RKO (cell line): ENCODE measurements at places on chromosomes 12 and 14.

DNA sequence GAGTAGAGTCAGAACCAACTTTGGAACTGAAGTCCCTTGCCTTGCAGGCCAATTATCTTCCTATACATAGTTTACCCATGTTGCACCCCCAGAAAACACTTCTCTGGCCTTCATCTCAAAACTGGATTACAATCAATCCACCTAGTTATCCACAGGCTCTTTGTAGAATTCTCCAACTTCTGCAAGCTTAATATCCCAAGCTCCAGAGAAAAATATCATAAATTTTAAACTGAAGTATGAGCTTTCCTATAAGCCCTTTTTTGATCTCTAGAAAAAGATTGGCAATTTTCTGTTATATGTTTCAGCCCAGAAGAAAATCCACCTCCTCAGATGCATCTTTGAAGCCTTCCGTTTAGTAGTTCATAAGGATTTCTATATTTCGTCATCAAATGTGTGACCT, 553.4 kb downstream of the SNAPC1 start:
- DNase-seq, result no peak

DNA sequence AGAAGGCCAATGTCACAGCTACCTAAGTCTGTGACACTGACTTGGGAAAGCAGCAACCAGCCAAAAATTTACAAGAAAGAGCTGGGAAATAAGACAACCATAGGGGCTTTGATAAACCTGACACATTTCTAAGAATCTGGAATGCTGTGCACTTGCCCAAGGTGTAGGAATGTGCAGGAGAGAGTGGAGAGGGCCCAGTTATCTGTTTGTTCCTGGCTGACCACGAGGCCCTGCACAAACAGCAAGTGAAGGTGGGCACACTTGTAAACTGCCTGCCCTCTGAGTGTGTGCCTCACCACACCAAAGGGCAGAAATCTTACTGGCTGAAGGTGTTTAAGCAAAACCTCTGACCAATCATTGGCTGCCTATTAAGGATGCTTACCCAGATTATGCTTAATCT, 27.3 kb downstream of the DLK1 start:
- DNase-seq, result no peak

GRCh38 chr14:96108061-96108795, 69.1 kb downstream of the C14orf132 start:
- no peak for DNase-seq

- no peak for DNase-seq
Measured at GRCh38 chr12:12979126-12979525, 20.9 kb downstream of the HEBP1 start.

- no peak for DNase-seq
Measured at GRCh38 chr14:101193106-101193844, 289.8 kb upstream of the RTL1 start.

DNA sequence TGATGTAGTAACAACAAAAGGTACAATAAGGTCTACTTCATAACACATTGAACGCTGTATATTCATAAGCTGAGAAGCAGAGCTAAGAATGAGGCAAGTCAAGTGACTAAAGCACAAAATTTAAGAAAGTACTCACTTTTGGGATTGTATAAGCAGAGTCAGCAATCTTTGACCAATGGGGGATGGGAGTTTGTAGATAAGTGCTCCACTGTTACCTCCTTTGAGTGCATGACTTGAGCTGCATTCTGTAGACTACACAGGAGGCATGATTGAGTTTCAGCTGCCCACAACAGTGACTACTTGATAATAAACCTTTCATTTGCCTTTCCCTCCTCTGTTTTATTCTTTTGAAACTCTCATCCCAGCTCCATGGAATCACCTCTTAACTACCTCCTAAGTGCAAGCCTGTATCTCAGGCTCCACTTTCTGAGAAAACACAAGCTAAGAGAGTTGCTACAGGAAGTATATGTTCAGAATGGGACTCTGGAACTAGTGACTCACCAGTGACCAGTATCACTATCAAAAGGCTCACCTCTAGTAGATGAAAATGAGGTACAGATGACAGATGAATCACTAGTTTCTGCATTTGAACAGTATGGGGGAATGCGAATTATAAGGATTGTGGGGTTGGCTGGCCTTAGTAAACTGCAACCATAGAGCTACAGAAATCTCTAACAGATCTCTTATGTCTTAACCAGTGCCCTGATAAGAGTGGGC, 49.2 kb downstream of the SLC35F4 start:
- DNase-seq, result peak; percentile 49

- DNase-seq, result peak; percentile 56
Measured at GRCh38 chr14:21267431-21267845, 1.8 kb downstream of the HNRNPC start.

DNA sequence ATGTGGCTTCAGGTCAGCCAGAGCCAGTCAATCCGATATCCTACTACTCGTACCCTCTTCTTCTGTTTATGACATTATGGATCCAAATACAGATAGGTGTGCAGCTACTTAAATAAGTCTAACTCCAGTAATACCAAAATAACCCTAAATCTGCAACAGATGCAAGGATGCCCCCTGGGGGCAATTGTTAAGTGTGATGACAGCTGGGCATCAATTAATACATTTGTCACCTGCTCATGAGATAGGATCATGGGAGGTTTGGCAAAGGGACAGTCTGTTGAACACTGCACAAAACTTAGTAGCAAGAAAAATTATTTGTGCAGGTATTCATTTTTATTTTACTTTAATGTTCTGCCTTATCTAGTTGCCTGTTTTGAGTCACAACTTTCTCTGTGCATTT, 83.2 kb downstream of the SLC38A6 start:
- no peak for DNase-seq

DNA sequence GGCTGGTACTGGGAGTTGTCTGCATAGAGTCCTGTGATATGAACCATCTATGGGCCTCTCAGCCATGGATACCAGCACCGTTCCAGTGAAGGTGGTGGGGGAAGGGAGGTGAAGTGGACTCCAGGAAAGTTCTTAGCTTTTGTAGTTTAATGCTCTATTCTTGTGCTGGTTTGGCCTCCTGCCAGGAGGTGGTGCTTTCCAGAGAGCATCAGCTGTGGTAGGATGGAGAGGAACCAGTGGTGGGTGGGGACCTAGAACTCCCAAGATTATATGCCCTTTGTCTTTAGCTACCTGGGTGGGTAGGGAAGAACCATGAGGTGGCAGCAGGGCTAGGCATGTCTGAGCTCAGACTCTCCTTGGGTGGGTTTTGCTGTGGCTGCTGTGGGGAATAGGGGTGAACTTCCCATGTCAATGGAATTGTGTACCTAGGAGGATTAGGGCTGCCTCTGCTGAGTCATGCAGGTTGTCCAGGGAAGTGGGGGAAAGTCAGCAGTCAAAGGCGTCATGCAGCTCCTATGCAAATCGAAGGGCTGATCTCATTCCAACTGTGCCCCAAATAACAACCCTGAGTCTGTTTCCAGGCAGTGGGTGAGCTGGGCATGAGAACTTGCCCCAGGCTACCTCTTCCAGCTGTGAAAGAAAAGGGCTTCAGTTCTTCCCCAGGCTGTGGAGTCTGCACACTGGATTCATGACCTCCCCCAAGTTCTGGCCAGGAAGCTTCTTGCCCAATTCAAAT, 14.2 kb downstream of the GZMH start:
- no peak for DNase-seq

DNA sequence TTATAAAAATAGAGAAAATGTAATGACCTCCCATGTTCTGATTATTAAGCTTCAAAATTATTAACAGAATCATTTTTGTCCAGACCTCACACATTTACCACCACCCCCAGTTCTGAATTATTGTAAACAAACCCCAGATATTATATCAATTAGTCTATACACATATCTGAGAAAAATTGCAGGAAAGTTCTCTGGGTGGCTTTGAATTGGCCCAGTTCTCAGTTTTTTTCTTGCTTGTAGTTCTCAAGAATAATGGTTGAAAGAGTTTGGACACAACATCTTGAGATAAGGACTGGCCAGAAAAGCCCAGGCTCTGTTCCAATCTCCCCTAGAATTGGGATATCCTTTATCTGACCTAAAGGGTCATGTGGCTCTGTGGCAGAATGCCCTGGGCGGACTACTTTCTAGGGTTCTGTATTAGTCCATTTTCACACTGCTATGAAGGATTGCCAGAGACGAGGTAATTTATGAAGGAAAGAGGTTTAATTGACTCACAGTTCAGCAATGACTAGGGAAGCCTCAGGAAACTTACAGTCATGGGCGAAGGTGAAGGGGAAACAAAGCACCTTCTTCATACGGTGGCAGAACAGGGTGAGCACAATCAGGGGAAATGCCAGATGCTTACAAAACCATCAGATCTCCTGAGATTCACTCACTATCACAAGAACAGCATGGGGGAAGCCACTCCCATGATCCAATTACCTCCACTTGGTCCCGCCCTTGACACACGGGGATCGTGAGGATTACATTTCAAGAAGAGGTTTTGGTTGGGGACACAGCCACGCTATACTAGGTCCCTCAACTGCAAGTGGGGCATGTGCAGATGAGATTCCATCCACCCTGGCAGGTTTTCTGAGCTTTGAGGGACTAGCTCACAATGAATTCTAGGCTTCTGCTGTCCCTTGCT, 1504.6 kb upstream of the FLRT2 start:
- DNase-seq, result no peak

- no peak for DNase-seq
Measured at GRCh38 chr12:113868365-113868764, 97.8 kb downstream of the RBM19 start.

DNA sequence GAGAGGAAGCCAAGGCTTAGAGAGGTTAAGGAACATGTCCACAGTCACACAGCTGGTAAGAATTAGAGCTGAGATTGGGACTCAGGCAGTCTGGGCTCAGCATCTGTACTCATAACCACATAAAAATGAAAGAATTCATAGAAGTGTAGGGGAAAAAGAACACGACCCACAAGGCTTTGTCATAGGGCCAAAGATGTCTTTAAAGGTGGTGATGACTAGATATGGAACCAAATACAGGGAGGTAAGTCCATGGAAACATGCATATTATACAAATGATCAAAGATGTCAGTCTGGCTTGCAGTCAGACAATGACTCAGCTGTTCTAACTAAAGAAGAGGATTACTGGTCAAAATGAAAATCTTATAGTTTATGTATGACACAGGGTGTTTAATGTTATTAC, 7.2 kb upstream of the SSPN start:
- DNase-seq, result no peak

DNA sequence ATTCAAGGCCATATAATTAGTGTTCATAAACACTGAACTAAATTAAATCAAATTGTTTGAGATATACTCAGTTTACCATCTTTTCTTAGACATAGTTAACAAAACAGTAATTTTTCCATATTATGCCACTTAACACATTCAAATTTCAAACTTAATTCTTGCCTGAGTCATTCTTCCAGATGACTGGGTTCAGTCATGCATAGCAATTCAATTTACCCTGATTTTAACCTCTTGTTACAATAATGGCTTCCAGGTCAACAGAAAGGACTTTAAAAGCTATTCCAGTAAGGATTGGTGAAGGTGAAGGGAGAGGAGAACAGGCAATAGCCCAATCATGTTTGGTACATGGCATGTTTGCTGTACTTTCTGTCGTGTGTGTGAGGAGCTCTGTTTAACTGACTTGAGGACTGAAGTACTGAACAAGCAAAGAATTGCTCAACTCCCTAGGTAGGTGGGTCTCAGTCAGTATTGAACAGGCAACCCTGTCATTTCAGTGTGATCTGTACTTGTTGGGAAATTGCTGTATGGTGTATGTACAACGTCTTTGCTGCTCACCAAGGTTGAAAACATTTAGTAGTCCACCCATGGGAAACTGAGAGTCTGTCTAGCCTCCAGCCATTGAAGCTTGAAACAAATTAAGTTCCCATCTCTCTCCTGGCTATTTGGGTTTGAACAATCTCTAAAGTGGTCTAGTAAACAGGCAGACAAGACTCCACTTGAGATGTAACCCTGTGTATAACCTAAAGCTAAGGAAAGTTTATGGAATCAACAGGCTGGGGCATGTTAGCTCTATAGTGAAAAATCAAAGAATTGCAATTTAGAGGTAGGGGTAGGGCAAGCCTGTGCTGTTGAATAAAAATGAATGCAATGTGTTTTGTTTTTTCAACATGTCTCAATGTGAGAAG, 327.2 kb downstream of the BTG1 start:
- DNase-seq, result no peak

DNA sequence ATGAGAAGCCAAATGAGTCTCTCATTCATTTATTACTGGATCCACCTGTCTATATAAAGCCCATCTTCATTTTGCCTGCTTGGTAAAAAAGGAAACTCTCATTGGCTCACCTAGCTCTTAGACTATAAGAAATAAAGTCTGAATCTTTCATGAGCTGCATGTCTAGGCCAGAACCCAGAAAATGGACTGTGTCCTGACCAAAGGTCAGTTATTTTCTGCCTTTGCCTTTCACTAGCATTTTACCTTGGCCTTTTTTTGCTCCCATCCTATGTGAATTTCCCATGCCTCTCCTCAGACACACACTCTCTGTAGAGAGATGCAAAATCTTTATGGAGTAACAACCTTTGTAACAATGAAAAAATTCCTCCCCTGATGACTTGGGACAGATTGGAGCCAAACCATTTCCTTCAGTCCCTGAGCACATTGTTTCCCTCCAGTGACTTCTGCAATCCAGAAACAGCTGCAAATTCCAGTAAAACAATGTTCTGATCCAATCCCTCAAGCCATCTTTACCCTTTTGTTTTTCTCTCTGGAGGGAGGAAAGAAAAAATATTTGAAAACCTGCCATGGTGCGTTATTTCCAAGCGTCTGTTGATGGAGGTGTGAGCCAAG, 33.6 kb upstream of the MAP3K9 start:
- no peak for DNase-seq

DNA sequence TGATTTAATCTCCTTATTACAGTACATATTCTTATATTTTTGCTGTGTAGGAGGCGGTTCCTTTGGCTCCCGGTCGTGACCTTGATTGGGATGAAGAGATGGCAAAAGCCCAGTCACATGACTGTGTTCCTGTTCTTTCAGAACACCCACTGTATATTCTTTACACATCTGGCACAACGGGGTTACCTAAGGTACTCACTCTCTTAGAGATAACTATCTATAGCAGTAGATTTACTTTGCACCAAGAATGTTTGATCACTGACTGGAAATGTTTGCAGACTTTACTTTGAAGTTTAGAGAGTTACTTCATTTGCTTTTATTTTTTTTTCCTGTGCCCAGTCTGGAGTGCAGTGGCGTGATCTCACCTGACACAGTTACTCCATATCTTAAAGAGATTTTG, 65.2 kb downstream of the ACSS3 start:
- no peak for DNase-seq
